Activated naive CD4-positive, alpha-beta T cell treated with anti-CD3 and anti-CD28 coated beads, Interleukin-2, amount 10 ng/mL, durations not matched to agents 5 hours and 36 hours (primary cell): ENCODE measurements at places on chromosomes 1 and 21. TPM values are rescaled to one million over a fixed set of nuclear protein-coding genes. Genes with fewer than 3 reads are reported as not detected.

Gene LGR6
- total RNA-seq = not detected

Gene TRAF3IP3
- 463 TPM for total RNA-seq

Gene ADGRL4
- total RNA-seq = not detected

Gene SEMA6C
- total RNA-seq = 3.6 TPM

Gene OR2L2
- total RNA-seq = 0.08 TPM
